CD4-positive, alpha-beta T cell (primary cell): ENCODE measurements at places on chromosomes 2 and 18. TPM values are rescaled to one million over a fixed set of nuclear protein-coding genes. Genes with fewer than 3 reads are reported as not detected.

Gene LIMS4
- total RNA-seq: not detected

Gene DRC1
- not detected for total RNA-seq

Gene SCN7A
- not detected for total RNA-seq

Gene IL36G
- not detected for total RNA-seq

Gene CCDC85A
- not detected for total RNA-seq

Gene AQP12A
- not detected for total RNA-seq

Gene ZNG1B
- total RNA-seq: 33.9 TPM

Gene LIMS3
- total RNA-seq: 0.42 TPM

Gene LRRC30
- total RNA-seq: not detected

Gene RBMS1
- total RNA-seq: 88.6 TPM

Gene DHRS9
- total RNA-seq: not detected

Gene LCLAT1
- 10.2 TPM for total RNA-seq

Gene SLC9A2
- total RNA-seq: not detected

Gene HOXD10
- total RNA-seq: not detected

Gene SMAD4
- 82.9 TPM for total RNA-seq

Gene ELOA2
- total RNA-seq: not detected

Gene ICOS
- total RNA-seq: 93.3 TPM

Gene APOB
- not detected for total RNA-seq

Gene STARD6
- total RNA-seq: not detected

Gene PELI1
- total RNA-seq: 274 TPM

Gene GRB14
- not detected for total RNA-seq

Gene TTN
- 29.2 TPM for total RNA-seq

Gene DNAJC5G
- not detected for total RNA-seq

Gene SIX2
- not detected for total RNA-seq

Gene REG3A
- total RNA-seq: not detected

Gene VSNL1
- total RNA-seq: not detected

Gene KCNF1
- total RNA-seq: not detected

Gene GREB1
- 0.22 TPM for total RNA-seq

Gene RELCH
- 44.3 TPM for total RNA-seq

Gene ARHGEF33
- total RNA-seq: not detected

Gene ST8SIA3
- not detected for total RNA-seq

Gene LHCGR
- not detected for total RNA-seq

Gene NGEF
- not detected for total RNA-seq

Gene ARHGAP15
- 165 TPM for total RNA-seq

Gene PRKRA
- total RNA-seq: 118 TPM

Gene COL4A4
- not detected for total RNA-seq

Gene TUBA4B
- total RNA-seq: not detected

Gene CD8B
- total RNA-seq: 1.1 TPM
